Stimulated activated CD8-positive, alpha-beta memory T cell treated with anti-CD3 and anti-CD28 coated beads, Interleukin-2, amount 100 ng/mL, for 48 hours (primary cell): ENCODE measurements at places on chromosomes 16 and 17.

- DNase-seq = peak; percentile 59
Observed at GRCh38 chr17:980406-981291, 1.1 kb upstream of the NXN start.

GRCh38 chr16:1920727-1921171 is 2.5 kb upstream of the HS3ST6 start:
- peak; percentile 26 for DNase-seq

GRCh38 chr17:21113716-21114115 is 13.0 kb upstream of the DHRS7B start:
- DNase-seq = no peak

DNA sequence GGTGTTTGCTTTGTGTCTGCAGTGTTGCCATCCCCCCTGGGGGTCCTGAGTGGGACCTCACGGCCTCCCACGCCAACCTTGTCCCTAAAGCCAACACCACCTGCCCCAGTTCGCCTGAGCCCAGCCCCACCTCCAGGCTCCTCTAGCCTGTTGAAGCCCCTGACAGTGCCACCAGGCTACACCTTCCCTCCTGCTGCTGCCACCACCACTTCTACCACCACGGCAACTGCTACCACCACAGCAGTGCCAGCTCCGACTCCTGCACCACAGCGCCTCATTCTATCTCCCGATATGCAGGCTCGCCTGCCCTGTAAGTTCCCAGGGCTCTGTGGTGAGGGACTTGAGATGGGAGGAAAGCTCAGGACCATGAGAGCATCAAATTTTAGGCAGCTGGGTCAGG is 22.2 kb downstream of the SRCAP start:
- DNase-seq = no peak

- DNase-seq = no peak
Observed at GRCh38 chr17:77454242-77455095, 313.7 kb downstream of the SEC14L1 start.

DNA sequence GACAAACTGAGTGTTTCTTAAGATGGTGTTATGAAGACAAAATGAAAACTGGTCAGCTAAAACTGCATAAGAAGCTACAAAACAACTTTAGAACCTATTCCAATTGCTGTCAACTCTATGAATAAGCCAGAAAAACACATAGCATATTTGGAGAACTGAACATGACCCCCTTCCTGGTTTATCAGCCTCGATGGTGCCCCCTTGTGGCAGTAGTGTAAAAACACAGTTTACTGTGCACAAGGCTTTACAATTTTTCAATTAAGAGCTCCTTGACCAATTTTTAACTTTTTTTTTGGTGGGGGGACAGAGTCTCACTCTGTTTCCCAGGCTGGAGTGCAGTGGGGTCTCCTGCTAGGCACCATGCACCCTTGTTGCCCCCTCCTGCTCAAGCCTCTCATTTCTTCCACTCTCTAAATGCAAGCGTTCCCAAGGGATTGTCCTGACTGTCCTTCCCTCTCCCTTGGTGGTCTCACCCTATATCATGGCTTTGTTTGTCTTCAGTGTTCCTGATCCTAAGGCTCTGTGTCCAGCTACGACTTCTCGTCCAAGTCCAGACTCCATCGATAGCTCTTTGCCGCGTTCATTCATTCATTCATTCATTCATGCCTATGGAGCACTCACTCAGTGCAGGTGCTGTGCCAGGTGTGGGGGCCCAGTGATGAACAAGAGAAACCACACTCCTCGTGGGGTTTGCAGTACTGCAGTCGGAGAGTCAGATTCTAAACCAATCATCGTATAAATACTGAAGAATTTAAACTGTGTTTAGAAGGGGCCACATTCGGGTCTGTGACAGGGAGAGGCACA is 7.5 kb downstream of the EIF1 start:
- DNase-seq = peak; percentile 52

DNA sequence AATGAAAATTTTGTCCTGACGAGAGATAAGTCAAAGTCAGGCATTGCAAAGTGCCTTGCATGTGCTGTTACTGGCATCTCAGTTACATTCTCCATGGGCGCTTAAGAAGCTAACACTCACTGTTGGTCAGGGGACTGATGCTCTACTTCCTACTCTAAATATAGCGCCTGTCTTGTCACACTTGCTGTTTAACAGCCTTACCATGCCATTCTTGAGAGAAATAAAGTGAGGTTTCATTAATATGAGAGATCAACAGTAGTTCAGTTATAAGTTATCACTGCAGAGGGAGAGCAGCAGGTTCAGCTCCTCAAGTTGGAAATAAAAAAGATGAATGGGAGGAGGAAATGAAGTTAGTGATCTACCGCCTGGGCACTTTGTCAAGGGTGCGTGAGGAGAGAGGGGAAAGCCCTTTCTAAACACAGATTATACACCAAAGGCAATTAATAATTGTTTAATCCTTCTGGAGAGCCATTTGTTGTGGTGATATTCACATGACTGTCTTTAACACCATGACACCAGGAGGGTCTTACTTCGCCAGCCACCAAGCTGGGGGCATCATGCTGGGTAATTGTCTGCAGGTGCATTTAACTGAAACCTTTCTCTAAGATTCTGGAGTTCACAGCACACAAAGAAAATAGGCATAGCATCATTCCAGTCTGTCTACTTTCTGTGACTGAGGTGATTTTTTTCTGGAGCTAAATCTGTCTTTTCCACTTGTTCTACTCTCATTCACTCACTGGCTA is 568.7 kb upstream of the HSBP1 start:
- no peak for DNase-seq

DNA sequence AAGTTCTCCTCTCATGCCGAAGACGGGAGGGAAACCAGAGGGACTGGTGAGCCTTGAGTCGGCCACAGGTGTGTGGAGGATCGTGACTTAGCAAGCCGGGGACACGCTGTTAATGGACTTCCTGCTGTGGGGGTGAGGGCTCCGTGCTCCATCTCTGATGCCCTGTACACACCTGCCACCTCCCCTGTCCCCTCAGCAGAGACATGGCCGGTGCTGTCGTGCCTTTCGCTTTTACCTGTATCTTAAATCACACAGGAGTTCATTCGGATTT is 75.9 kb upstream of the ZNF750 start:
- no peak for DNase-seq

- DNase-seq = peak; percentile 8
Observed at GRCh38 chr17:48307814-48308411, 122.1 kb downstream of the SKAP1 start.

GRCh38 chr16:11498683-11499082 is 88.0 kb downstream of the LITAF start:
- DNase-seq = no peak

DNA sequence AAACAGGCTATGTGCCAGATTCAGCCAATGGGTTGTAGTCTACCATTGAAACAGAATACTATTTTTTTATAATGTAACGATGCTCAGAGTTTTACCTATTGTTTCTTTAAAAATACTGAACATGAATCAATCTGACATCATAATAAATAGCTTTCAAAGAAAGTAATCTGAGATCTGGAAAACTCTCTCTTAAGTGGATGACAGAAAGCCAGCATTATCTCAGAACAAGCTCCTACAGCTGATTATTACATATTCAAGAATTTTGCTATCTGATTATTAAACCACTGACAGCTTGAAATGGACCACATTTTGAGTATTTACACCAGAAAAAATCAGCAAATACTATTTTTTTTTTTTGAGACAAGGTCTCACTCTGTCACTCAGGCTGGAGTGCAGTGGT is 484.2 kb upstream of the SOX9 start:
- no peak for DNase-seq

GRCh38 chr16:88785106-88785924 is at the start of gene PIEZO1:
PIEZO1 (minus strand) TSS chr16:88785220; CDS start chr16:88784964, 256 bp downstream.
- peak; percentile 66 for DNase-seq

- no peak for DNase-seq
Observed at GRCh38 chr16:57618296-57619132, 9.9 kb upstream of the ADGRG1 start.

- no peak for DNase-seq
Observed at GRCh38 chr17:1034652-1035210, 37.8 kb downstream of the TIMM22 start.

DNA sequence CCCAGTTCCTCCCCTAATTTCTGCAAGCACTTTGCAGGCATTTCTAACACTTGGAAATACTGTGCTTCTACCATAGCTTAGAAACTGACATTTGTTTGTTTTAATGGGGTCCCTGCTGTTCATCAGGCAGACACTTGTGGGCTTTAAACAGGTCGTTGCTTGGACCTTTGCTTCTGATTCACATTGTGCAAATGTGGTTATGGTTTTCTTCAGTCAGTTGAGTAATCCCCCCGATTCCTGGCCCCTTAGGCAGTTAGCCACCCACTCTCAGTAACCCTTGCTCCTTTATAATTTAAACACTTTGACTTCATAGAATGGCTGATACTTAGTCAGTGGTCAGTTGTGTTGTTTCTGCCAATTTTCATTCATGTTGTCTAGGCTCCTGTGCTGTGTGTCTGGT is 39.4 kb downstream of the SLC47A1 start:
- DNase-seq = no peak

DNA sequence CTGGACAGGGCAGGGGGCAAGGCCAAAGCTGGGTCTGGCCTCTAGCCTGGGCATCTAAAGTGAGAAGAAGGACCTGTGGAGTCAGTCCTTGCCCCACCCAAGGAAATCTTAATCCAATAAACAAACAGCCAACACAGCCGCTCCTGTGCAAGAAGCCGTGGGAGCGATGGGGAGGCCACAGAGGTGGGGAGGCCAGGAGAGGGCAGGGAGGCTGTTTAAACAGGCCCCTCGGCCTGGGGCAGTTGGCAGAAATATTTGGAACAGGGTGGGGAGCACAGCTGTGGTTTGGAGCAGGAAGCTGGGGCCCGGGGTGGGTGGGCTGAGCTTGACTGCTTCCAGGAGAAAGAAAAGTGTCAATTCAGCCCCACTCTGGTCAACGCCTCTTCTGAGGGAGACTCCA is 5.3 kb downstream of the ZNF385C start:
- no peak for DNase-seq

- DNase-seq = no peak
Observed at GRCh38 chr16:28544998-28545397, 6.2 kb upstream of the NUPR1 start.

DNA sequence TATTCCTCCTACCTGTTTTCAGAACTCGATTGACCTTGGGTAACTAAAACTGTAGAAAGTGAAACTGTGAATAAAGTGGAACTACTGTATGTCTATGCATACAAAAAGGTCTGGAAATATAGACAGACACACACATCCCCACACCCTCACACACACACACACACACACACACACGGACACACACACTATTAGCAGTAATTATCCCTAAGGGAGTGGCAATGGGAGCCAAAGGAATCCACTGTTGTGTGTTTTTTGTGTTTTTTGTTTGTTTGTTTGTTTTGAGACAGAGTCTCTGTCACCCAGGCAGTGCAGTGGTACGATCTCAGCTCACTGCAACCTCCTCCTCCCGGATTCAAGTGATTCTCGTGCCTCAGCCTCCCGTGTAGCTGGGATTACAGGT is 26.6 kb upstream of the SRCIN1 start:
- DNase-seq = no peak

DNA sequence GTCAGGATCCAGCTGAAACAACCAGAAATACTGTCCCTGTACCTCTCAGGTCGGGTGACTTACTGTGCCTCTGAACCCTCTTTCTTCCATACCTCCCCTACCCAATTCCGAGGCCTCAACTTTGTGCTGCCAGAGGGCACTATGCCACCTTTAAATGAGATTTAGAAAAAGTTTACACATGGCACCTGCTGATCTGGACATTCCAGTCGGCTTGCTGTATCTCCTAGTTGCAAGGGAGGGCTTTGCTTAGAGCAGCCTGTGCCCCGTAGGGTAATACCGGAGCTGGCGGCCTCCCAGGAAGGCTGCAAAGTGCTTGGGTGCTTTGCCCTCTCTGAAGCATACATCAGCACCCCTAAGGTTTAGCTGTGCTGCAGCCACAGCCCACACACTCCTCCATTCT is 306.0 kb upstream of the RBFOX1 start:
- no peak for DNase-seq

DNA sequence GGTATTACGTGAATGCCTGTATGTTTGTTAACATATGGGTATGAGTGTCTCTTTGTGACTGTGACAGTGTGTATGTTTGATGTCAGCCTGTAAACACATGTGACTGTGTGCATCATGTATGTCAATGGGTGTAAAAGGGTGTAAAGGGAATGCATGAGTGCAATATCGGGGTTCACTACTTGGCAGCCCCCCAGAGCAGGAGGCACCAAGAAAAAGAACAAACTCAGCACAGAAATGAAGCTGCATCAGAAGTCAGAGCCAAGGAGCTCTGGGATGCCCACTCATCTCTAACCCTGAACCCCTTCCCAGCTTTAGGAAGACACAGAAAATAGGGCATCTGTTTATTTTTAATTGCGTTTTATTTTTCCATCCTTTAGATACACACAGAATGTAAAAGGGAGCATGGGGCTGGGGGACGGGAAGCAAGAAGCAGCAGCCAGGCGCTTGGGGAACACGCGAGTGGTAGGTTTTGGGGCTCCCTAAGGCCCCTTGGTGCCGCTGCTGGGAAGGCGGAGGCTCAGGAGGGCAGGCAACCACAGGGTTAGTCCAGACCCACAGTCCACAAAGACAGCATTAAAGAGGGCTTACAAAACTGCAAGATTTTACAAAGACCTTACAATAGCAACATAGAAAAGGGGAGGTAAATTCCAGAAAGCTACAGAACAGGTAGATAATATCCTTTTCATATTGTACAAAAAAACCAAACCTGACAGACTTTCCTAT is 2.3 kb upstream of the HOXB6 start:
- DNase-seq = no peak

DNA sequence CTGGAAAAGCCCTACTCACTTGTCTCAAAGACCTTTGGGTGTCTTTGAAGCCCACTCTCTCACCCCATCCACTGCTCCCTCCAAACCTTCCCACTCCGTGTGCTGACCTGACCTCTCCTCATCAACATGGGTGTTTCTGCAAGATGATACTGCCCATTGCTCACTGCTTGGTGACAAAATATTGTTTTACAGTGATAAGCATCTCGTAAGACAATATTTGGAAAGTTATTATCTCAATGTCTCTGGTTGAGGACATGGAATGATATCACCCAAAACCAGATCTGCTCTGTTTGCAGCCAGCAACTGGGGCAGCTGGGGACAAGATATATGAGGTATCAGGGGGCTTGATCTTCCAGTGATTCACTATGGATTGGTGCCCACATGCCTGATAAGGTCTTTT is 195.8 kb downstream of the SALL1 start:
- no peak for DNase-seq

DNA sequence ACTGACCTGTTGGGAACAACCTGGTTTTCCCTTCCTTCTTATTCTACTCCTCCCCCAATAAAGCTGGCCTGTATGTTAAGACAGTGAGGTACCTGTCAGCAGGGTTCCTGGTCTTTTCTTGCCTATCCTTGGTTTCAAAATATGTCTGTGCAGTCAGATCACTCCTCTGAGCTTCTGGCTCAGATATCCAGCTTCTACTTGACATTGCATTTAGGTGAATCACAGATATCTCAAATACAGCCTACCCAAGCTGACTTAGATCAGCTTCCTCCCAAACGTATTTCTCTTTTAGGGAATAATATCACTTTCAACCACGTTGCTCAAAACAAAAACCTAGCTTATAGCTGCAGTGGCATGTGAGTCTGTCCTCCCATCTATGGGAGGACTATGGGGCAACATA is 48.7 kb downstream of the TEX14 start:
- no peak for DNase-seq

- DNase-seq = no peak
Observed at GRCh38 chr16:75252049-75252864, 833 bp upstream of the BCAR1 start.

GRCh38 chr17:16943541-16944333 is 28.2 kb downstream of the TNFRSF13B start:
- no peak for DNase-seq
